ENCODE measurements at places on chromosomes 7 and 10.

GRCh38 chr7:110397927-110398660 lies 692.8 kb upstream of the LRRN3 start:
- DNase-seq, result no peak

- DNase-seq, result no peak
Observed at GRCh38 chr7:77765906-77766800, 32.1 kb downstream of the TMEM60 start.

GRCh38 chr10:103983367-103983911 lies 16.5 kb downstream of the SLK start:
- DNase-seq, result no peak

DNA sequence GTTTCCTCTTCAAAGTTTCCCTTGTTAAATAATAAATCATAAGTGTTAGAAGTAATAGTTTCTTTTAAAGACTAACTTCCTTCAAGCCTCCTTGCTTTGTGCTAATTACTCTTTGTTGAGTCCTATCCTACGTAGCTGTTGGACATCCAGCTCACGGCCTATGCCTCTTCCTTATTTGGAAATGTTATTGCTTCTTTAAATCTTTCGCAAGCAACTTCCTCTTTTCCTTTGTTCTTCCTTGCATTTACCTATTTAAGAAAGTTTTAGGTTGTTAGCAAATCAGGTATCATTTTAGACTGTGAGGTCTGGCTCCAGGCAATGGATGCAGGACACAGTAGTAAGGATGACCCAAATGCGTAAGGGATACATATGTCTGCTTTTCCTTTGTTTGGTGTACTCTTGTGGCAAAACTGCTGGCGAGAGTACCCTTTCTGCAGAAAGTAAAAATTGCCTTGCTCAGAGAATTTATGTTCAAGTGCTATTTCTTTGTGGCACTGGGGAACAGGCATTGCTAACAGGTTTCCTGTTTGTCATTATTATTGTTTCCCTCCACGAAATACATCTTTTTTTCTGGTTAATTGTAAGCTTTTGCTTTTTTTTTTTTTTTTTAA lies 110.5 kb downstream of the DYNC2I1 start:
- no peak for DNase-seq

GRCh38 chr7:146503844-146504243 lies 387.2 kb downstream of the CNTNAP2 start:
- no peak for DNase-seq

DNA sequence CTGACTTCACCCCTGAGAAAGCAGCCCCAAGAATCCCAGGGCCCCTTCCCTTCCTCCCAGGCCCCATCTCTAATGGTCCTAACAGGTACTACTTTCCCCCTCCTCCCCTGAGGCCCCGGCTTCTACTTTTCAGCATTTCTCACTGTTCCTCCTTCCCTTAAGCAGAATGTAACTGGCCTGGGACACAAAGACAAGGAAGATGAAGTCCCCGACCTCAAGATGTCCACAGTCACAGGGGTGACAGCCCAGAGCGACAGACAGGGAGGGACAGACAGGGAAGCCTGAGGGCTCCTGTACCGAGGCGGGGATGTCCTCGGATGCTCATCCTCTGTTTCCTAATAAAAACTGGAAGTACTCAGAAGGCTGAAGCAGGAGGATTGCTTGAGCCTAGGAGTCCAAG lies 11.6 kb downstream of the AOC1 start:
- DNase-seq, result no peak

GRCh38 chr10:119431773-119432135 lies 110.8 kb downstream of the RGS10 start:
- DNase-seq, result no peak

GRCh38 chr7:30618961-30619360 lies 24.3 kb downstream of the GARS1 start:
- DNase-seq, result no peak

- no peak for DNase-seq
Observed at GRCh38 chr10:61338146-61338545, 115.0 kb downstream of the TMEM26 start.

DNA sequence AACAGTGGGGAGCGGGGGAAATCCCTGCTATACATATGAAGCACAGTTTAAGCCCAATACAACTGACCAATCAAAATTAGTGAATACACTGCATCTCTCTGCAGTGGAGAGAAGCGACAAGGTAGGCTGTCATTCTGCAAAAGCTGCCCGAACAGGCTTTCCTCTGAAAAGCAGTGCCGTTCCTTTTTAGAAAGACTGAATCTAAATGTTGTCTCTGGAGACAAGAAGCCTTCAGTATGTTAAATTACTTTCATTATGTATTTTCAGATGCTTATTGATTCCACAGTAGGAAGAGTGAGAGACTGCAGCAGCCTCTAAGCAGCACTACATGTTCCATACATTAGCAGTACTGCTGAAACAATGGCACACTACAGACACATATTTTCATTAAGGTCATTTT lies at the start of gene GPR22:
Gene GPR22 (plus strand): TSS at position 129 of the 400 bp plus-strand sequence. CDS start 4,004 bp downstream, outside the sequence.
- no peak for DNase-seq

DNA sequence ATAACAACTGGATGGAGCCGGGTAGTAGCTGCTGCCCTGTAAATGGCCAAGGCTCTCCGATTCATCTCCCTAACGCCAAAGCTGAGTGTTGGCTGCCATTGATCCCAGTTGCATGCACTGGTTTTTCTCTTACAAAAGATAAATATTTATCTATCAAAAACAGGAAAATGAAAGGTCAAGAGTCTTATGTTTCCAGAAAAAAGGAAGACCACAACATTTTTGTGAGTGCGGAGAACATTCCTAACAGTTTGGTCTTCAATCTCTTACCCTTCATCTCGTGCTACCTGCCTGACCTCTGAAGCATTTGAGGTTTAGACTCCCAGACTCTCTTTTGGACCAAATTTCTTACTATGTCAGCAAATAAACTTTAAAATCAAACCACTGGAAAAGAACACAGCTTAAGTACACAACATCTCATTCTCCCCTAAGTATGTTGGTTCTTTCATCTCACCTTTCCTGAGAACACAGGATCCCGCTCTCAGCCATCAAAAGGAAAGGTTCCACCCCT lies 61.6 kb downstream of the SORBS1 start:
- DNase-seq, result no peak

GRCh38 chr7:100591596-100591995 lies 5.5 kb downstream of the FBXO24 start:
- no peak for DNase-seq

DNA sequence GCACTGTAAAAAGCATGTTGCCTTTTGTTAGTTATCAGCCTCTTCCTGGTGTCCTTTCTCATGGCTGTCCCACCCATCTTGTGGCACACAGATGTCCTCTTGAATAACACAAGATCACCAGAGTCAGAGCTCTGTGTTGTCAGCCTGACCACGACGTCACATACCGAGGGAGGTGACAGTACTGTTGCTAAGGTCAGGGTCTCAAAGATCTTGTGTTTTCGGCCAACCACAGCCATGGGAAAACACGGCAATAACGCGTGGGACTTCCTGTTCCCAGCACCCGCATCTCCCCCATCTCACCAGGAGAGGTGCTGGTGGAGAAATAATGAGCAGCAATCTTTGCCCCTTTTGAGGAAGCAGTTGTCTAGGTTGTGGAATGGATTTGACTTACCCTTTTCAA lies 40.4 kb downstream of the NPVF start:
- DNase-seq, result no peak

DNA sequence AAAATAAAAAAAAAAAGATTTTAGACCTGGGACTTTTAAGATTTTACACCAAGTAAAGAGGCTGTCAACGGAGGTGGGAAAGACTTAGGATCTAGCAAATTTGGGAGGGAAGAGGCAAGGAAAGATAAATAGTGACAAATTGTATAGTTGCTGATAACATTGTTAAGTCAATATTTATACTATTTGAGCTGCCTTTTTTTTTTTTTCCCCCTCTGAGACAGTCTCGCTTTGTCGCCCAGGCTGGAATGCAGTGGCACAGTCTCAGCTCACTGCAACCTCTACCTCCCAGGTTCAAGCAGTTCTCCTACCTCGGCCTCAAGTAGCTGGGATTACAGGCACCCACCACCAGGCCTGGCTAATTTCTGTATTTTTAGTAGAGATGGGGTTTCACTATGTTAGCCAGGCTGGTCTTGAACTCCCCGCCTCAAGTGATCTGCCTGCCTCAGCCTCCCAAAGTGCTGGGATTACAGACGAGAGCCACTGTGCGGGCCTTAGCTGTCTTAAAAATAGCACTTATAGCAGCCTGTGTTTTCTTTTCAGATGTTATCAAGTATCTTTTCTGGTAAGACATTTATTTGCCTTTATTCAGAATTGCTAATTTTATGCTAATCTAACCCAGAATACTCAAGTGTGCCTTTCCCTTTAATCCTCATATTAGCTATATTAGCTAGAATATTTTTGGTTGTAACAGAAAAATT lies 94.5 kb downstream of the MMRN2 start:
- DNase-seq, result no peak

GRCh38 chr7:158473946-158474345 lies 113.7 kb downstream of the PTPRN2 start:
- DNase-seq, result no peak

DNA sequence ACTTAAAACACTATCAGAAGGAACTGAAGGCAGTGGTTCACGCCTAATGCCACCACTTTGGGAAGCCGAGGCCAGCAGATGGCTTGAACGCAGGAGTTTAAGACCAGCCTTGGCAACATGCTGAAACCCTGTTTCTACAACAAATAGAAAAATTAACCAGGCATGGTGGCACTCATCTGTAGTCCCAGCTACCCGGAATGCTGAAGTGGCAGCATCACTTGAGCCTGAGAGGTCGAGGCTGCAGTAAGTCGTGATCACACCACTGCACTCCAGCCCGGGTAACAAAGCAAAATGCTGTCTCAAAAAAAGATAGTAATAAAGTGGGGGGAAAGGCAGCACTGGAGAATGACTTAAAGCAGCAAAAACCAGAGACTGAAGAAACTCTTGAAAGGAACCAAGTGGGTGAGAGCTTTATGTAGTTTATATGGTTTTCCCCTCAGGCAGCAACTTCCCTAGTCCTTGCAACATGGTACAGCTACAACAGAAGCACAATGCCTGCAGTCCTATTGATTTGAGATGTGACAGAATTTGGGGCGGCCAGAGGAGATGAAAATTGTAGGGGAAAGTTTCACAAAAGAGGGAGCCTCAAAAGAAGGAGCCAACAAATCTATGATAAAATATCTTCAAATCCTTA lies 38.1 kb downstream of the GDI2 start:
- no peak for DNase-seq

- no peak for DNase-seq
Observed at GRCh38 chr7:83586281-83586680, 62.7 kb downstream of the SEMA3E start.

DNA sequence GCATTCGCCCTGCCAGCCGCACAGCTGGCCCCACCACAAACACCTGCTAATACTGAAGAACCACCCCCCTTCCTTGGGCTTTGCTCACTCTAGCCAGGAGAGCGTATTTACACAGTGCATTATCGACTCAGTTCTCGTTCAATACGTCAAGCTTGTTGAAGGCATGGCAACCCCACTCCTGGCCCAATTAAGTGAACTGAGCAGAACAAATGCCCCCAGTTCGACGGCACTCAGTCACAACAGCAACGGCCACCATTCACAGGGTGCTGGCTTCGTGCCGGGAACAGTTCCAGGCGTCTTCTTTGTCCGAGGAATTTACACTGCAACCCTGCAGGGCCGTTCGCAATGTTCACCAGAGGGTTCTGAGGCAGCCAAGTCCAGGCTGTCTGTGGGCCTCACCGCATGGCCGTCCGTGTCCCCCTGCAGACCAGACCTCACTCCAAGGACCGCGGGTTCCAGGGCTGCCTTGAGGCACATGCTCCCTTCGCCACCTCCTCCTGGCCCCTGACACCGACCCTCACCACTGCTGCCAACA lies 175.3 kb downstream of the DIP2C start:
- no peak for DNase-seq

DNA sequence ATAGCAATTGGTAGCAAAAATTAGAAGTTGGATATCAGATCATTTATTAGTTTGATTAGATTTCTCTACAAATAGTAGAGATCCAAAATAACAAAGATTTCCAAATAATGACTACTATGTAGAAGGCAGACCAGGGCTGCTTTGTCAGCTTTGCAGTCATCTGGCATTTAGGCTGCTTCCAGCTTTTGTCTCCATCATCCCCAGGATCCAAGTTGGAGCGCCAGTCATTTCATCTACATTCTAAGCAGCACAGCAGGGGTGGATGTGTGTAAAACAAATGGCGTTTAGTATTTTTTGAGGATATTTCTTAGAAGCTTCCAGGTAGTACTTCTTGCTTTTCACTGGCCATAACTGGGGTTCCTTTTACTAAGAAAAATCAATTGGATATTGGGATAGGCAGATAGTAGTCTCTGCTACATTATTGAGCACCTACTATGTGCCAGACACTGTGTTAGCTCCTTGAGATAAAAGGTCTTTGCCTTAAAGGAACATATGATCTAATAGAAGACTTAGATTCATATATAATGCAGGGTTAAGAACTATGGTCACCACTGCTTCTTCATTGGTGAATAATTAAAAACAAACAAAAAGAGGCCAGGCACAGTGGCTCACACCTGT lies 41.5 kb downstream of the TPST1 start:
- DNase-seq, result no peak

DNA sequence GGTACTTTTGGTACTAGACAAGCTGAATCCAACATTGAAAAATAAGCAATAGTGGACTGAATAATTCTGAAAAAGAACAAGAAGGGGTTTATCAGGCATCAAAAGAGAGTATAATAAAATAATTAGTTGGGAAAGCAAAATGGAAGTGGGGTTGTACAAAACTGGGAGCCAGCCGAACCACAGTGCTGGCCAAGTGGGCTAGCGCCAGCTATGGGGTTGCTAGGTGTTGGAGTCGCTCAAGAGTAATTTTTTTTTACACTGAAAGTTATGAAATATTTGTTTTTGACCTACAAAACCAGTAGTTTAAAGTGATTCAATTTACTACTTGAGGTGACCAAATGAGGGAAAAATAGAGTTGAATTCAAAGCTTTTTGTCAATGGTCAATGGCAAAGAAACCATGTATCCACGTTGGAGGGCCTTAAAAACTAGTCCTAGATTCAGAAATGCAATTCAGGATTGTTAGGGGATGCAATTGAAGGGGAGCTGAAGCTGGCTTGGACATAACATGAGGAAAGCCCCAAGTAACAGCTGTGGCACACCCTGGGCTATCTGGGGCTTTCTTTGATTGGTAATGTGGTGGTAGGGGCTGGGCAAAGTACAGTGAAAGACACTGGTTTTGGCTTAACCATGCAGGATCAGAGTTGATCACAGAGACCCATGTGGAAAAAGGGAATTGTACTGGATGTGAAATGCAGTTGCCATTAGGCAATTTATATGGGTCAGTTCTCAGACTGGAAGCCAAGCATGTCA lies 28.3 kb upstream of the MSMB start:
- no peak for DNase-seq

DNA sequence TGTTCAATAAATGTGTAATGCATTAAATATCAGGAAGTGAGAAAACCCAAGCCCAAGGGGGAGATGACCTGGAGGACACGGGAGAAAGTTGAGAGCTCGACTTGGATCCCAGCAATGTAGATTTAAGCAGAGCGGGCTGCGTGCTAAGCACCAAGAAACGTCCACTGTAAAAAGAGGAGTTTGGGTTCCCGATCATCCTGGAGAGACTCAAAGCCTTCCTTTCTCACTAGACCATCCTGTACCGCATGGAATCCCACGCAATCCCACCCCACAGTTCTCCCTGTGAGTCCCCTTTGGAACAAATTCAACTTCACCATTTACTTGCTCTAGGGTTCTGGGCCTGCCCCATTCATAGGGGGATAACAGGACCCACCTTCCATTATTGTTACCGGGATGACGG lies 2.4 kb downstream of the TRPV6 start:
- no peak for DNase-seq

- no peak for DNase-seq
Observed at GRCh38 chr7:137667633-137668387, 179.0 kb downstream of the DGKI start.
